ENCODE measurements at places on chromosomes 13 and 19.
A peak's percentile ranks its signal among the peaks of the same experiment; 100 is the strongest.

GRCh38 chr13:112693831-112694497, 4.1 kb downstream of the ATP11A start:
- DNase-seq = peak; percentile 28

DNA sequence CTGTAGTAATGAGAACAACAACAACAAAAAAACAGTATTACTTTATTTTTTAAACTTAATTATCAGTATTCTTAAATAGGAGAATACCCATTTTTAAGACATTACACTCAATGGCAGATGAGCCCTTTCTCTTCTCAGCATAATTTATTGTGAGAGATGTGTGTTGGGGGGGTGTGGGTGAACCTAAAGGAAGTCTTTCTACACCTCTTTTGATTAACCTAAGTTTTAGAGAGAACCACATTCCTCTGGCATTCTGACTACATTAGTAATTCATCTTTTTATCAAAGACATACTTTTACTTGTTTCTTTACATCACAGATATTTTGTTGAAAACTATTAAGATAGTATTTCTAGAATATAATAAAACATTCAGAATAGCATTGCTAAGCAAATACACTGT, 890.9 kb downstream of the PCDH9 start:
- no peak for DNase-seq

DNA sequence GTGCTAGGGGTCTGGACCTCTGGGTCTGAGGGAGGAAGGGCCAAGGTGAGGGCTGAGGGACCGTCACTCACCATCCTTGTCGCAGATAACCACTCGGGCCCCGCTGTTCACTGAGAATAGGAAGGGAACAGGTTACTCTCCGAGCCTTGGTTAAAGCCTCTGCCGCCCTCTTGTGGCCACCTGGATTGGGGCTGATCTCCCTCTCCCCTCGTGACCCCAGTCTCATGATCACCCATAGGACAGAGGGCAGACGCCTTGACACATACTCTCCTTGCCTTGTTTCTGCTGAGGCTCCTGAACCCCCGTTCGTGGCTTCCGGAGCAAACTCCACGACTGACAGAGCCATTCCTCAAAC, 580 bp downstream of the HSD17B14 start:
- DNase-seq = peak; percentile 88

DNA sequence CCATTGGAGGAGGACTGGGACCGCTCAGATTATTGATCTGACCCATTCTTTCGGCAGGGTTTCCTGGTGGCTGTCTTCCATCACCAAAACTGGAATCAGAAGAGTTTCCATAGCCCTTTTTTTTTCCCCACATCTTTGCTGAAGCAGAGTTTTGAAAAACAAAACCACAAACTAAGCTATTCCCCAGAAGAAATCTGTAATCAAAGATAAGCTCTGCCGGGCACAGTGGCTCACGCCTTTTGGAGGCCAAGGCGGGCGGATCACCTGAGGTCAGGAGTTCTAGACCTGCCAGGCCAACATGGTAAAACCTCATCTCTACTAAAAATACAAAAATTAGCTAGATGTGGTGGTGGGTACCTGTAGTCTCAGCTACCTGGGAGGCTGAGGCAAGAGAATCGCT, 4.2 kb upstream of the ICAM1 start:
- no peak for DNase-seq

DNA sequence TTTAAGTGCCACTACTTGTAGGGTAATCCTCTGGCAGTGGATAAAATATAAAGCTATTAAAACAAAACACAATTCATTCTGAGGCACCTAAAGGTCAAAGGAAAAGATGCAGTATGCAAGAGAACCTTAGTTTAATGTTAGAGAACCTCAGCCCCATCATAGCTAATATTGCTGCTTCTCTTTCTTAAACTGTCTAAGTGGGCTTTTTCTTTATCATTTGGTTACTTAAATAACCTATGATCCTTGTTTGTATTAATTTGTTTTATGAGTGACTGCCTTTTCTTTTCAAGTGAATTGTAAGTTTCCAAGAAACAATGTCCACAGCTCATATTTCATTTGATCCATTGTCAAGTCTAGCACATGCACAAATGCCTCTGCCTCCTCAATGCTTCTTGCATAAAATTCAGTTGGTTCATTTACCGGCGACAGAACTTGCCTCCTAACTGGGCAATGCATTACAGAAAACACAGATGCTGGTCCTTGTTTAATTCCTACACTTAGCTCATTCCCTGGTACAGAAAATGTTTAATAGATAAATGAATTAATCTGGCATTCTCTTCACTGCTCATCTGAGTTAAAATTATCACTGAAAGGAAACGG, 1049.8 kb downstream of the OLFM4 start:
- no peak for DNase-seq

DNA sequence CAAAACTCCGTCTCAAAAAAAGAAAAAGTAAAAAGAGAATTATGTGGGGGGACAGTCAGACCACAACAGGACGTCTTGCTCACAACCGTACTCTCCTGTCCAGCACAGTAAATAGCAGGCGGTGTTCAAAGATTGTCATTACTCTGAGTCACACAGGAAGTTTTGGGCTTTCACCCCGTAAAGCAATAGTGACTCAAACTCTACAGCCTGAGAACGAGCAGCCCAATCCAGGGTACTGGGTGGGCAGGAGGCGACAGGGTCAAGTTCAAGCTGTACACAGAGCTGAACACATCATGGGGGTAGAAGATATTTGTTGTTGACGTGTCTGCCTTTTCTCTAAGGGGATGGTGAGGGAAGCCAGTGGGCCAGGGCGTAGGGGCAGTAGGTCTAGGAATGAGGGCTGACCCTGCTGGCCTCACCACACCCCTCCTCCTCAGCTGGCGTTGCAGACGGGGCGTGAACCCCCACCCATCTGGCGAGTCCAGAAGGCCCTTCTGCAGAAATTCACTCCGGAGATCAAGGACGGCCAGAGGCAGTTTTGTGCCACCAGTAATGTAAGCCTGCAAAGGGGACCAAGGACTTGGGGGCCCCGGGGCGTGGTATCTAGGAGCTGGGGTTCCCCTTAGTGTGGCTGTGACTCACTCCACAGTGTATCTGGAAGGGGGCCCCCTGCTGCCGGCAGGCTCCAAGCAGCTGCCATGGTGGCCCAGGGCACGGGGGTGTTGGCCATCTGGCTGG, 23.3 kb downstream of the PRR12 start:
- DNase-seq = no peak

- no peak for DNase-seq
Measured at GRCh38 chr13:24128112-24128511, 32.4 kb upstream of the SPATA13 start.

DNA sequence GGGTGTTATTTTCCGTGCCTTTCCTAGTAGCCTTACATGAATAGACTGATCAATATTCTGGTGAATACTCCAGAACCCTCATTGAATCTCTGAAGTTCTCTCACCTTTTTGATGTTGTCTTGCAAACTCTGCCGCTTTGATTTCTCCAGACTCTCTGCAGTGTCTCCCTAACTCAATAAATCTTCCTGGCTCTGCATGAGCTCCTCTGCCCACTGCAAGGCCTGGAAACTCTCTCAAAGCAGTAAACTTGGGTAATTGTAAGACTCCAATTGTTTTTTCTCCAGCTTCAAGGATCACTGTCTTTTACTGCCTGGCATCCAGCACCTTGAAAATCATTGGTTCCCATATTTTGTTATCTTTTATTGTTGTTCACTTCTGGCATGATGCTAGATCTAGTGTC, 198.4 kb downstream of the GPC5 start:
- no peak for DNase-seq

Measured in MM.1S (cell line).